Parietal lobe (tissue), 2 donors: ENCODE measurements at places on chromosomes 3 and 15. TPM values are rescaled to one million over a fixed set of nuclear protein-coding genes. Genes with fewer than 3 reads are reported as not detected.

IL17RD gene
- total RNA-seq = 63.5 TPM

STRIT1 gene
- total RNA-seq = not detected

CCDC54 gene
- 1.6 TPM for total RNA-seq

IGSF10 gene
- 1.9 TPM for total RNA-seq
